ENCODE measurements at places on chromosomes 6 and 20.

DNA sequence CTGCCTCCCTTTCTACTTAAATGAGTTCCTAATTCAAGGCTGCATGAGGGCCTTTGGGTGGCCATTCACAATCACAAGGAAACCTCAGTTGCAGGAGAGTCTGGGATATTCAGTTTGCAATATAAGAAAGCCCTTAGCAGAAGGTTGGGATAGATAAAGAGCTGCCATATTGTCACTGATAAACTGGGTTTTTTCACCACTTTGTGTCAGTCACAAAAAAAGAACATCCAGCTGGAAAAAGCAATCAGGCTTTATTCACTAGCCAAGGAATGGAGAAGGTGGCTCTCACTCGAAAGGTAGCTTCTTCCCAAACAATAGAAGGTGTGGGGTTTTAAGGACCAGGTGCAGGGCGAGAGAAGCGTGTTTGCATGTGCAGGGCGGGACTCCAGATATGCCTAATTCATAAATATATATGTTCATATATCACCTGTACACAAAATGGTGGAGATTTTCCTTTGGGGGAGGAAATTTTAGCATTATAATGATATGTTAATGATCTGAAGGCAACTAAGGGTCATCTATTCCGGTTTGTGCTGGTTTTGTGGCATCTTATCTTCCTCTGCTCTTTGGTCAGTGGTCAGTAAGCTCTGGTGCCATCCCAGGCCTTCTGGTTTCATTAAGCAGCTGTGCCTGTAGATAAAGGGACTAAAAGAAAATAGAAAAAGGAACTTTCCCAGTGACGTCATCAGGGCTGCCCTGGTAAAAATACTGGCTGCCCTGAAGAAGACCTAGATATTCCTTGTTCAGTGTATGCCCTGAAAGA is 97.1 kb upstream of the IYD start:
- no peak for DNase-seq

DNA sequence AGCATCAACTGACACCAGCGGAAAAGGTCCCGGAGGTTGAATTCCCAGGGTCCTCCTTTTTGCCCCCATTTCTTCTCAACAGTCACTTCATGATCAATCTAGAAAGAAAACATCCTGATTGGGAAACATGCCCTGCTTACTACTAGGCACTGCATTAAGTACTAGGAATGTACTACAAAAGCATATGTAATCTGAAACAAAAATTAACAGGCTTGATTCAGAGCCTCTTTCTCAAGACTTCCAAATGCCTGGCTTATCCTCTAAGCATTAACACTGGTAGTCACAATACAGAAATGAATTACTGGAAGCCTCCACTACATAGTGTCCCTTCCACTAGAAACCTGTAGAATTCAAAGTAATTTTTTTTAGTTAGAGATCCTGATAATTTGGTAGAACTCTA is 84.5 kb upstream of the LYRM2 start:
- DNase-seq: no peak

DNA sequence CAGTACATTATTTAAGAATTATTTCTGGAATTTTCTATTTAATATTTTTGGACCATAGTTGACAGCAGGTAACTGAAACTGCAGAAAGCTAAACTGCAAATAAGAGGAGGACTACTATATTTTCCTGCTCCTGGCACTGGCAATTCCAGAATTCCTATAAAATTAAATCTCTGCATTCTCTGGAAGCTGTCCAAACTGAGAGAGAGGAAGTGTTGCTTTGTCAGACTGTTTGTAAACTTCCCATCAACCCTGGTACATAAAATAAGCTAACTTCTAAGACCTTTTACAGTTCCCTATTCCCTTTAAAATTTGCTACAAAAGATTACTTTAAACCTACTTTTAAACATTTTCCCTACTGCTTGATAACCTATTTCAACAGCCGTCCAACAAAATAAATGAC is 196.1 kb upstream of the RUNX2 start:
- no peak for DNase-seq

- DNase-seq: no peak
Measured at GRCh38 chr6:166958926-166959861, 2.8 kb upstream of the RNASET2 start.

DNA sequence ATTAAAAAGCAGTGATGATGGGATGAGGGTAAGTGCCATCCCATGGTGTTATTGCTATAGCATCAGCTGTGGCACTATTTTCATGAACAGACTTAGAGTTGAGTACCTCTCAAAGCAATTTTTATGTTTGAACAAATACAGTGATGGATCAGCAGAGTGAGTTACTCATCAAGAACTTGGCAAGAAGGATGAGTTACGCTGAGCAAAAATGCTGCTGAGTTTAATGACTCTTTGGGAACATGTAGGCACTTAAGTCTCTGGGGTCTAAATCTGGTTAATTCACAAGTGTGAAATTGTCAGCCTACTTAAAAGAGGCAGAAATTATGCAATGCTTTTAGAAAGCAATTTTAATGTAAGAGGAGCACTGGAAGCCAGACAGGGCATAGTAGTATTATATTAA is 78.5 kb upstream of the AHI1 start:
- no peak for DNase-seq

- no peak for DNase-seq
Measured at GRCh38 chr6:132322398-132322797, 78.9 kb downstream of the MOXD1 start.

DNA sequence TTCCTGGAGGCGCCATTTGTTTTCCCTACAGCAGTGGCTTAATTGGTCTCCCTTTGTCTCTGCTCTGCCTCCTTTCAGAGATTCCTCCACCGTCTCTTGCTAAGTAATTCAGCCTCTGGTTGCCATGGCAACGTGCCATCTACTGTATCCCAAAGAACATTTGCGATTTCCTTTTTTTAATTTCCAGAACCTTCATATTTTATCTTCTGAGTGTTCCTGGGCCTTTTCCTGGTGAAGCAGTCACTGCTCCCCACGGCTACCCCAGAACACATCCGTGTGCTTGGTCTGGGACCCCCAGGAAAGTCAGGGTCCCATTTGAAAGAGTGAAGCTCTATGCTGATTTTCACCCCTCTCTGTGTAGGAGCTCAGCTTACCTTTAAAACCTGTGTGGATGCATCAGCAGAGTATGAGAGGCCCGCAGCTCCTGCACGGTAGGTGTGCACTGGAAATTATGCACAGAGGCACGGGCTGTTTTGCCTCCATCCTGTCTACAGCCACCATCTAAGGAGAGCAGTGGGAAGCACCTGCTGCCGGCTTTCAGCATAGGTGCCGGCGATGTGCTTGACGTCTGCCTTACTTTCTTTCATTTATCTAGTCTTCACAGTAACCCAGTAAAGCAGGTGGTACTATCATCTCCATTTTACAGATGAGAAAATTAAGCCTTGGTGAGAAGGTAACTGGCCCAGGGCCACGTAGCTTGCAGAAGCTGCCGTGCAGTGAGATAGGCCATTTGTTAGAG is 122.8 kb downstream of the SYCP2 start:
- no peak for DNase-seq

Data from NCI-H526 (cell line).